ENCODE measurements at places on chromosomes 2 and 18.

GRCh38 chr2:208253600-208254117 is 1.2 kb downstream of the IDH1 start:
- no peak for DNase-seq

- no peak for DNase-seq
Observed at GRCh38 chr2:209872675-209873074, 101.0 kb downstream of the UNC80 start.

- no peak for DNase-seq
Observed at GRCh38 chr2:41413813-41414485, 633.9 kb upstream of the PKDCC start.

DNA sequence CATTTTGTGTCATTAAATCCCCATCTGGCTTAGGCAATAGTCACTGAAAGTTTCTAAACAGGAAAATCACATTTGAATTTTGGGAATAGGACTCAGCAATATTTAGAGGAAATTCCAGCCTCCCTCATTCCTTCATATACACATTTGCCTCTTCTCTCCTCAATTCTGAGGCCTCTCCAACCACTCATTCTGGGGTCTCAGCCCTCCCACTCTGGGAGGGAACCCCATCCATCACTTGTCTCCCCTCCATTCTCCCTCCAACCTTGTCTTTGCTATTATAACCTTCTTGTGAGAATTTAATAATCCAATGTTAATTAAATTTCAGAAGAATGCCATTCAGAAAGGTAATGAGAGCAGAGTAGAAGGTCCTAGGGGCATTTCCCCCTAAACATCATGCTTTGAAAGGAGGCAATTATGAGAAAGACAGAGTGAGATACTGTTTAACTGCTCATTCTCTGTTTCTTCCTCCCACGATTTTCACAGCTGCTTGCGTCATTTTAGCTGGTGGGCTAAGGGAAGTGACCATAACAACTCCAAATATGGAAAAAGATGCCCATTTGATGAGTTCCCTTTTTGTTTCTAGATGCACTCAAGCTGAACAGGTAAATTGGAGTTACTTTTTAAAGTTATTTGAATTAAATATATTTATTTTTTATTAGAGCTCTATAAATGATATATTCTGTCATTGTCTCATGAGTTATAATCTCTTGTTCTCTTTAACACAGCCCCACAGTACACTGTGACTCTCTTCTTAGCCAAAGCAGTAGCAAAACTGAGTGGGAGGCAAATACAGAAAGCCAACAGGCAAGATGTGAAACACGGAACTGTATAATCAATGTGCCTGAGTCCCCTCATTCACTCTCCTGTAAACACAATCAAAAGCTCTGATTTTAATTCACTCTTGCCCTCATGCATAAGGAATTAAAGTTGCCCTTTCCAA is 135.1 kb downstream of the DLGAP1 start:
- DNase-seq = no peak

GRCh38 chr18:58905777-58906428 is 41.2 kb downstream of the ZNF532 start:
- no peak for DNase-seq

DNA sequence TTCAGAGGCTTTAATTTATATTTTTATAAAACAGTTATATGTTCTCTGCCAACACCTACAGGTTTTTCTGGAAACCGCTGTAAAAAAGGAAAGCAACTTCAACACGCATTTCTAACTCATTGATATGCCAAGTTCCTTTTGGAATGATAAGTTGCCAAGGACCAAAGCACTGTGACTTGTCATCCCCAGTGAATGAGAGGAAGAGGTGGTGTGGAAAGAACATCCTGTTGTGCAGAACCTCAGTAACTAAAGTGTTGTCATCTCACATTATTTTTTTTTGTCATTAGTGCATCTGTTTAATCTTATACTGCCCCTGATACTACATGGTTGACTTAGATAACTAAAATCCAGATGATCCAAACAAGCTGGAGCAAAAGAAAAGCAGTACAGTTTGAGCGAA is 96.0 kb upstream of the NEUROD1 start:
- DNase-seq = no peak

GRCh38 chr2:30966786-30967185 is 159.5 kb upstream of the CAPN13 start:
- DNase-seq = no peak

- no peak for DNase-seq
Observed at GRCh38 chr2:107361751-107362381, 464.8 kb upstream of the RGPD4 start.
